ENCODE measurements at places on chromosomes 5 and 9.
A peak's percentile ranks its signal among the peaks of the same experiment; 100 is the strongest.

- DNase-seq: no peak
Observed at GRCh38 chr5:18023986-18024385, 389.7 kb downstream of the TAF11L14 start.

DNA sequence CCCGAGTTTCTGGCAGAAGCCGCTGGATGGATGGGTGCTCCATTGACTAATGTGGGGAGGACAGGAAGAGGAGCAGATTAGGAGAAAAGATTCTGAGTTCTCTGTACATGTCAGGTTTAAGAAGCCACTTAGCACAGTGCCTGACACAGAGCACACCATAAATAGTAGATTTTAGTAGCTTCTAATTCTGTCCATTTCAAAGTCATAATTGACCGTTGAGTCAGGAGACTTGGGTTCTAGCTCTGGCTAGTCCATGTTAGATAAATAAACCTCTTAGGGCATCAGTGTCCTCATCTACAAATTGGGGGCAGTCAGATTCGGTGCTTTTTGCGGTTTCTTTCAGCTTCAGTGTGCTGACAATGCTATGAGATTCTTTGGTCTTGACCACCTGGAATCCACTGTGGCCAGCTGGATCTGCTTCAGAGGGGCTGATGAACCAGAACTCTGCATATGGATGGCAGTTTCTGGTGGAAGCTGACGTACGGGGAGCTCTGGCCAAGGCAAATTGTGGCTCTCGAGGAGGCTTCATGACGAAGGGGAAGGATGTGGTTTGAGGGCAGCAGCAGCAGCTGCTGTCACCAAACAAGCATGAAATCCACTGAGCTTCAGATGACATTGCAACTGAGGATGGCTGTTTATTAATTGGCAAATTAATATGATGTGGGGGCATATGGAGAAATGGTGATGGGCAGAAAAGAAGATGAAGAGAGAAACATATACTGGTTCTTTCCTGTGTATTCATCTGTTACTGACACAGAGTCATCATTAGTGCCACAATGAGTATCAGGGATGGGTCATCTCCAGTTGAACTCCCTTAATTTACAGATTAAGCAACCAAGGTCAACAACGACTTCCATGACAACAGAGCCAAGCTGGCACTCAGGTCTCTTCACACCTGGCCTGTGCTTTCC lies 134.4 kb downstream of the AOPEP start:
- DNase-seq: peak; percentile 86

DNA sequence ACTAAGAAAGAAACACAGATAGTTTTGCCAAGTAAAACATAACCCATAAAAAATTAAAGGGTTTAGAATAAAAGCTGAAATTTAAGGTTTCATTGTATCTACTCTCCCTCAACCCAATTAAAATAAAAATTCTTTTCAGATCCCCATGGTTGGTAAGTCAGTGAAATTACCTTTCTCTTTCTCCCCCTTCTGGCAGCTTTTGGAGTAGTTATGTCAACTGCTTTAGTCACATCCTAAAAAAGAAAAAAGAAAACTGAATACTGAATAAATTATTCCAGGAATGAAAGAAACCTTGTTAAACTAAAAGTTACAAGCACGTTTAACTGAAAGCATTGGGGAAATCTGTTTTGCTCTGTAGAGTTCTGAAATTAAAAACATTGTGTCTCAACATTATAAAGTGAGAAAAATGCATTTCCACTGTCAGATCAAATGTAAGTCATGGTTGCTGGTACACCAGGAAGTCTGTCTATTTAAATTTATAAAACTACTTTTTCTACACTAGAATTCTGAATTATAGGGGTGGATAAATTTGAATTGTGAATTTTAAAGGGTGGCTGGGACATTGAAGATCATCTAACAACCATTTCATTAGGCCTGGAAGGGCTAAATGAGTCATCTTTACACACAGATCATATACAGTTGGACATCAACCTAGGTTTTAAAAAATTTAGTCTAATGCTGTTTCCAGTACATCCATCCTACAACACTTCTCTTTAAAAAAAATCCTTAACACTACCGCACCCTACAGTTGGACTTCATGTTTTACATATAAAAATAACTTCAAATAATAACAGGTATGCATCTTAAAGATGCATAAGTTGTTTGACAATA lies 24.7 kb downstream of the PSIP1 start:
- no peak for DNase-seq

DNA sequence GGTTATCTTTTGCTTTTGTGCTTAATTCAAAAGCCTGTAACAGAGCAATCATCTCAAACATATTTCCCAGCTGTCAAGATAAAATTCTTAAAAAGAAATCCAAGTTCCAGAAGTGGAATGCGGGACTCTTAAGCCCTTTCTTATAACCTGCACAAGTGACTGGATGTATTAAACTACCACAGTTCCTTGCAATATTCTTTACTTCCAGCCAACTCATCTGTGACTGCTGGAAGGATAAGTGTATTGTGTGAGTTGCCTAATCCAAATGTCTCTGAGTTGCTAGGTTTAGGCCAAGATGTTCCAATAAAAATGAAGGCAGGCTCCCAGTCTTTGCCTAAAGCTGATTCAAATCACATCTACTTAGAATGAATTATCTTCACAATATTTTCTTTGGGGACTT lies 159.2 kb upstream of the SLC24A2 start:
- DNase-seq: no peak

DNA sequence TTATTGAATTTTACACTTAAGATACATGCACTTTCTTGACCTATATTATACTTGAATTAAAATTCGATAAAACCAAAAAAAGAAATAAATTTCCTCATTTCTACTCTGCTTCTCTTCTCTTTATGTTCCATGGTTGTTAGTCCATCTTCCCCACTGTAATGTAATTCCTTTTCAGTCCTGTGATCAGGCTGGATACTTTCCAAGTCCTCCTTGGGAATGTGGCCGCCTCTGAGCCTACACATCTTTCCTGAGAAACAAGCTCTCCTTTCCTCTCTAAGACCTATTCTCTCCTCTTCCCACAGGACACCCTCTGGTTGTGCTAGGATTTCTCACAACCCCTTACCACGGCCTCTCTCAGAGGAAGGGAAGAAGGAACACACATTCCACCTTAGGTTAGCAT lies 285.1 kb downstream of the DNAH5 start:
- DNase-seq: no peak

- DNase-seq: no peak
Observed at GRCh38 chr5:168328814-168329213, 37.4 kb downstream of the WWC1 start.

DNA sequence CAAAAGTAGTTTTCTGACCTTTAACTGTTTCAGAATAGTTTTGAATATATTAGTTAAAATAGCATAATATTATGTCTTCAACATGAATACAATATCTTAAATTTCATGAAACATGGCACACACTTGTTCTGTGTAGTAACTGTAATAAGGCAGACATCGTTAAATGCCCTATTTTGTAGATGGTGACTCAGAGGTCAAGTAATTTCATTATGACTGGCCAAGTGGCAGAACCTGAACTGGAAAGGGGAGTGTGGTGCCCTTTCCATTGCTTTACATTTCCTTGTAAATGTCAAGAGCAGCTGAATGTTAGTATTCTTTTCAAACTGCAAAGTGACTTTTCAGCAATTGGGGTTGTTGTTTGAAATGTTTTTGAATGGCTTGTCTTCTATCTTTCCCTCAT lies 201.2 kb upstream of the CDKN2B start:
- no peak for DNase-seq

DNA sequence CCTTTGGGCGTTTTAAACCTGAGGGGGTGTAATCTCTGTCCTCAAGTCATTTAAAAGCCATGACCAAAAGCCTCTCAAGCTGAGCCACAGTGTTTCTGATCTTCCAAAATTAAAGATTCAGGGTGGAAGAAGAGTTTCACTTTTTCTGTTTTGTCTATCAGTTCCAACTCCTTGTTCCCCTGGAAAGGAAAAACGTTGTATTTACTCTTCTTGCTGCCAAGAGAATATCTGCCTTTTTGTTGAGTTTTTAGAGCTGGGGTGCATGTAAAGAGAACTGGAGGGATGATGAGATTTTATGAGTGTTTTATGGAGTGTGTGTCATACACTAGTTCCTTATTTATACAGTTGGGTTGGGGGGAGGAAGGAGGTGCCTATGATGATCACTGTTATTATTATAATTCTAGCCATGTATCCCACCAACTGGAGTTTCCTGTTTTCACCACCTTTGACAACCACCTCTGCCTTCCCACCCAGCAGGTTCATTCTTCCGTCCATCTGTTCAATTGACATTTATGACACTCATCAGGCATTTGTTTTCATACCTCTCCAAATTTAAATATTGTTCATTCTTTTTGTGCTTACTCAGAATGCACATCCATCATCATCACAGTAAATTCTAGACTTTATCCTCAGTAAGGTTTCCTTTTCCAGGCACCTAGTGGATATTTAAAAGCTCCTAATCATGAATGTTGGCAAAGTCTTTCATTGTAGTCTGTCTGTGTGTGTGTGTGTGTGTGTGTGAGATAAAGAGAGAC lies 97.9 kb upstream of the MPDZ start:
- DNase-seq: peak; percentile 17

- DNase-seq: no peak
Observed at GRCh38 chr9:137670391-137671195, 51.8 kb downstream of the EHMT1 start.

- DNase-seq: no peak
Observed at GRCh38 chr5:139984816-139985215, 58.3 kb downstream of the NRG2 start.

DNA sequence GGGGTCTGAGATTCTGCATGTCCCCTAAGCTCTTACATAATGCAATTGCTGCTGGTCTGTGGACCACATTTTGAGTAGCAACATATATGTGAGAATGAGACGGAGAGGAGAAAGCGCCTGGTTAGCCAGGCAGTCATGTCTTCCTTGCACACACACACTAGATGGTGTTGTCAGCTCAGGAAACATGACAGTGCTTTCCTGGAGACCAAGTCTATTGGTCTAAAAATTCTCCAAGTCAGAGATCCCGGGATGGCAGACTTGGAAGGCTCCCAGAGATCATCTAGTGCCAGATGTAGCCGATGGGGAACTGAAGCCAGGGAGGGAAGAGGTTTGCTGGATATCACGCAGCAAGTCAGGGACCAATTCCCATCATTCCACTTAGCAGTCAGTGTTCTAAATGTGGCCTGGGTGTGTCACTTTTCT lies 53.4 kb downstream of the GALNT12 start:
- DNase-seq: peak; percentile 98

- no peak for DNase-seq
Observed at GRCh38 chr5:68891718-68892117, 202.1 kb upstream of the SLC30A5 start.

DNA sequence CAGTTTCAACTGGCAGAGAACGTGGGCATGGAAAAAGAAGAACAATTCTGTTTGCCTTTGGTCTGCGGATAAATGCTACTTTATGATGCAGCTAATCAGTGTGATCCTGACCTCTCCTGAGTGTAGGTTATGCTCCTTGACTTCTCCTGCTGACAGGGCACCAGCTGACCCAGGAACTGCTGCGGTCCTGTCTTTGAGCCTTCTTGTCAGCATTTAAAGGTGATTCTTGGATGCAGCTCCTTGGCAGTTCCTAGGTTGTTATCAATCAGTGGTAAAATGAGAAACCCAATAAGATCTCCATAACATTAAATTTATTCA lies 150.3 kb upstream of the FGF10 start:
- DNase-seq: no peak

GRCh38 chr5:665541-665955 lies 27.6 kb downstream of the TPPP start:
- no peak for DNase-seq

- DNase-seq: no peak
Observed at GRCh38 chr5:120082316-120083068, 381.6 kb upstream of the PRR16 start.

DNA sequence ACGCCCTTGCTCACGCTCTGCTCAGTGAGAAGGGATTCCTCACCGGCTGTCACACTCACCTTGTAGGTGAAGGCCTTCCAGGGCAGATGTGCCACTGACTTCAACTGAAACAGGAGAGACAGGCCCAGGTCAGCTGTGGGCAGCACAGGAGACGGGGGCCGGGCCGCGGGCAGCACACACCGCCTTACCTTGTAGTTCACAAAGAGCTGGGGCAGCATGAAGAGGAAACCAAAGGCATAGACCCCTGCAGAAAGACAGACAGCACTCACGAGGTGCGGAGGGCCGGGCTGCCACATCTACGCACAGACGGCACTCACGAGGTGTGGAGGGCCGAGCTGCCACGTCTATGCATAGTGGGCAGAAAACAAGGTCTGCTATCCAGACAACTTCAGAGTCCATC lies 23.3 kb downstream of the CLPTM1L start:
- no peak for DNase-seq

GRCh38 chr5:73591102-73591695 lies 25.7 kb downstream of the UTP15 start:
- DNase-seq: peak; percentile 66

DNA sequence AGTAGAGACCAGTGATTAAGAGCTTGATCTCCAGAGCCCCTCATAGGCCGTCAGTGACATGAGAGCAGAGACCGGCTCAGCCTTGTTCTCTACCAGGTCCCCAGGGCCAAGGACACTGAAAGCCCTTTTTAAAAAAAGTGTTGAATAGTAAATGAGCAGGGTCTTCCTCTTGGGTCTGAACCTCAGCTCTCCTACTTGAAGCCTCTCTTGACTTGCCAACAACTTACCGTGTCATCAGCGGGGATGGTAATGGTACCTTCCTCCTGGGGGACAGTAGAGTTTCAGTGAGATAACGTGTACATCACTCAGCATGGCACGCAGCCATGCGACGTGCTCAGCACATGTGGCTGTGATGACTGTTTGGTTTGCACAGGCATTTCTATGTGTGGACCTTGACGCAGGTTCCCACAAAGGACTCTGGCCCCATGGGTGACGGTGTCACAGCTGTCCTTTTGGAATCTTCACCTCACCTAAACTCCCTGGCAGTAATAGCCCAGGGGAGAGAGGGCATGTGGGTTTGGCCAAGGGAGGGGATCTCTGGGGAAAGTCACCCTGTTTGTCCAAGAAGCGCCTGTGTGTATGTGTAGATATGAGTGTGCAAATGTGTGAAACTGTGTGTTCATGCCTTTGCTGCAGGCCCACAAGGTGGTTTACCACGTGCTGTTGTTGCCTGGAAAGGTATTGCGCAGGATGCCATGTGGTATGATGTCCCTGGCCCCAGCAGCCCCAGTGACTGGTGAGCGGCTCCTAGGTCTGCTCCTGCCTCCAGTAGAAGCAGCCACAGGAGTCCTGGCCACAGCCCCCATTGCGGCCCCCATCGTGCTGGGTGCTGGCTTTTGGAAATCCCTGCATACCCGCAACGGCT lies 18.7 kb downstream of the ERGIC1 start:
- no peak for DNase-seq

GRCh38 chr9:99340281-99340680 lies 118.2 kb downstream of the SEC61B start:
- no peak for DNase-seq

DNA sequence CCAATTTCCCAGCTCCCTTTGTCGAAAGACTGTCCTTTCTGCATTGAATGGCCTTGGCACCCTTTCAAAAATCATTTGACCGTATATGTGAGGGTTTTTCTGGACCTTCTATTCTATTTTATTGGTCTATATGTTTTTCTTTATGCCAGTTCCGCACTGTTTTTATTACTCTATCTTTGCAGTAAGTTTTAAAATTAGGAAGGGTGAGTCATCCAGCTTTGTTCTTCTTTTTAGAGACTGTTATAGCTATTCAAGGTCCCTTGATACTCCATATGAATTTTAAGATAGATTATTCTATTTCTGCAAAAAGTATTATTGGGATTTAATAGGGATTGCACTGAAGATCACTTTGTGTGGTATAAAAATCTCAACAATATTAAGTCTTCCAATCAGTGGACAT lies 44.2 kb upstream of the STARD4 start:
- DNase-seq: no peak

Data from GM04504 (cell line).